ENCODE measurements at places on chromosomes 12 and 14.

- no peak for DNase-seq
Observed at GRCh38 chr12:19884021-19884492, 444.8 kb downstream of the AEBP2 start.

- no peak for DNase-seq
Observed at GRCh38 chr12:99067171-99067785, 422.2 kb downstream of the APAF1 start.

- no peak for DNase-seq
Observed at GRCh38 chr12:108318472-108319275, 20.4 kb downstream of the CMKLR1 start.

- peak; percentile 48 for DNase-seq
Observed at GRCh38 chr12:100141666-100141997, 1.0 kb downstream of the BLTP3B start.

DNA sequence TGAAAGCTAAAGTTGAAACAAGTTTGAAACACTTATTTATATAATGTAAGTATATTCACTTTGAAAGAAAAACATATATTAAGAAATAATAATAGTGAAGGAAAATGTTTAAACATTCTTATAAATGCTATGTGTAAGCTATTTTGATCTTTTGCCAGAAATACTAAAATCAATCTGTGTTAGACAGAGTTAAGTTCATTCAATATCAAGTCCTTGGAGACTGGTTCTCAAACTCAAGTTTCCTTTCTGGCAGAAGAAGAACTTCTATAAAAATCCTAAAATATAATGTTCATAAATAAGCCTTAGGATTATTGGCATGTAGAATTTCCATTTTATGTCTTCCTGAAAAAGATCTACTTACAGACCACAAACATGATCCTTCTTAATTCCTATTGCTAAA, 45.3 kb downstream of the TAOK3 start:
- no peak for DNase-seq

- no peak for DNase-seq
Observed at GRCh38 chr14:87149583-87150354, 843.2 kb downstream of the GALC start.

GRCh38 chr12:130300737-130301535, 36.8 kb upstream of the PIWIL1 start:
- no peak for DNase-seq

DNA sequence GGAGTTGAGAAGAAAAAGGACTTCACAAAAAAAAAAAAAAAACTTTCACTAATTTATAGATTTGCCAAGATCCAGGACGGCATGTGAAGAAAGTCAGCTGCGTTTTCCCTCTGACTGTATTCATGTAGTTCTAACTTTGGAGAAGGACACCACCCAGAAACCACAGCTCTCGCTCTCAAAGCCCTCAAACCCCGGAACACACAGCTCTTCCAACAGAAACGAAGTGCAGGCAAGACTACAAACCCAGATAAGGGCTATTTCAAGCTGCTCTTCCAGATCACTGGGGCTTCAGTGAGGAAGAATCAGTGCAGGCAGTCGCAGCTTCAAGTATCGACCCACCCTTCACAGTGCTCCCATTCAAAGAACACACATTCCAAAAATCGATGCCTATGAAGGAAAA, 13.2 kb downstream of the KCNH5 start:
- DNase-seq, result no peak

- no peak for DNase-seq
Observed at GRCh38 chr12:107653519-107653918, 32.1 kb upstream of the PWP1 start.

DNA sequence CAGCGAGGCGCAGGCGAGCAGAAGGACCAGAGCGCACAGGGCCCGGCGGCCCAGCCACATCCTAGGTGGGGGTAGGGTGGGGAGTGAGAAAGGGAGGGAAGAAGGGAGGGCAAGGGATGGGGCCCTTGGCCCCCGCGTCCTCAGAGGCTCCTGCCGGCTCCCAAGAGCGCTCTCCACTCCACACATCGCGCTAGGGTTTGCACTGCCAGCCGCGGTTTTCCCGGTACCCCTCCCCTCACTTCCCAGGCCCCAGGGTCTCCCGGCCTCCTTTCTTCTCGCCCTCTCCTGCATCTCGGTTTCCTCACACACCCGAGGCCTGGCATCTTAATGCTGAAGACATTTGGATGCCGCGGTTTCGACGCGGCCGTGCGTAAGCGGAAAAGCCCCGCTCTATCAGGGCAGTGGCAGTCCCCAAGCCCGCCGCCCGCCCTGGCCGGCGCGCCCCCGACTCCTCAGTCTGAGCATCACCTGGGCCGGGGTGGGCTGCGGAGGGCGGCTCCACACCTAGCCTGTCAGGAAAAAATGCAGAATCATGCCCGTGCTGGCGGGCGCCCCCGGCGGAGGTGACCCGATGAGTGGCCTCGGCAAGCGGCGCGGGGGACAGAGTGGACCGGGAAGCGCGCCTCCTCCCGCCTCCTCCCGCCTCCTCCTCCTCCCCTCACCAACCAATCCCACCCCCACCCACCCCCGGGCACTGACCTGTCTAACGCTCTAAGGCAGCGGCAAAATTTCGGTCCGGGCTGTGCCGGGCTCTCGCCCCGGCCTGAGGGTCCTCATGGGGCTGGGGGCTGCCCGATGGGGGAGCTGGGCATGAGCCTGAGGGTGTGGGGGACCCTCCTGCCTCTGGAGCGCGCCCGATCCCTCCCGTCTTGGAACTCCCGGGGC, 686 bp downstream of the B4GALNT1 start:
- DNase-seq, result no peak
